ENCODE measurements at places on chromosomes 5 and 9. TPM values are rescaled to one million over a fixed set of nuclear protein-coding genes. Genes with fewer than 3 reads are reported as not detected.
A peak's percentile ranks its signal among the peaks of the same experiment; 100 is the strongest.

DNA sequence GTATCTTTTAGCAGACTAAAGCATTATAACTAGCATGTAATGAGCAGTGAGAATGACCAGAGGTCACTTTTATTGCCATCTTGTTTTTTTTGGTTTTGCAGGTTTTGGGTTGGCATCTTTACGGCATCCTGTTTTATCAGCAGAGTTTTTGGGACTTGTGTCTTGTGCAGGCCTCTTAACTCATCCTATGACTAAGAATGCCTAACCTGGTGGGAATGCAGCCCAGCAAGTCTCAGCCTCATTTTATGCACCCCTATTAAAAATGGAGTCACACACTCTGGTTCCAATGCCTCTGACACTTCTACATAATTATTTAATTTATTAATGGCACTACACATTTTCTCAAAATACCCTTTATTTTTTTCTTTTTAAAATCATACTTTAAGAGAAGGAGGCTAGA is 726.5 kb upstream of the RIOK2 start:
- DNase-seq: no peak

DNA sequence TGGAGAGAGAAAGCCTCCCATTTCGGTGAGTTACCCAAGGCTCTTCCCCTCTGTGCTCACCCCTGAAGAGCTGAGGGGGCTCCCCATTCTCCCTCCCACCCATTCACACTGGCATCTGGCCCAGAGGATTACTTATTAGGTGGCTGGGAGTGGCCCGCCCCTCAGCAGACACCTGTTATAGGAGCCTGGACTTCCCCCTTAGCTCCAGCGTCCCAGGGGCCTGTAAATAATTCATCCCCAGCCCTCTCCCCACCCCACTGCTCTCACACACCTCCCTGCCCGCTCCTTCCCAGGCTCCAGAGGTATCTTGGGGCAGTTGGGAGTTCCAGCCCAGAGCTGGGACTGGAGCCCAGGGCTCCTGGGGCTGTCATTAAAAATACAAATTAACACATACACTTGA is 11.6 kb upstream of the SLC6A7 start:
- no peak for DNase-seq

DNA sequence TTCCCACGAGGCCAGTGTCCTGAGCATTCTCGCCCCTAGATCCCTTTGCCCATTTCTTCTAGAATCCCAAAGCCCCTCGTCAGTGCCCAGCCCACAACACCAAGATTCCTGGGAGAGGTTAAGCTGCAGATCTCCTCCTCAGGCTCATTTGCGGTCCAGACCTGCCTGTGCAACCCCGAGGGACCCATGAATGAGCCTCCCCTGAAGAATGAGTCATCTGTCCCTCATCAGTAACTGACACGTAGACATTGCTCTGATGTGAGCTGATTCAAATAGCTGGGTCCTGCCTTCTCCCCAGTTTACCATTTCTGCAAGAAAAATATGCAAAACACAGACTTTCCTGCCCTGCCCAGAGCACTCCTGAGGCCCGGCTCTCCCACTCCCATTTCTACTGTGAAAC is 92.8 kb downstream of the ADCY2 start:
- no peak for DNase-seq

GRCh38 chr5:4189317-4189716 is 593.7 kb downstream of the IRX1 start:
- DNase-seq: peak; percentile 51

DNA sequence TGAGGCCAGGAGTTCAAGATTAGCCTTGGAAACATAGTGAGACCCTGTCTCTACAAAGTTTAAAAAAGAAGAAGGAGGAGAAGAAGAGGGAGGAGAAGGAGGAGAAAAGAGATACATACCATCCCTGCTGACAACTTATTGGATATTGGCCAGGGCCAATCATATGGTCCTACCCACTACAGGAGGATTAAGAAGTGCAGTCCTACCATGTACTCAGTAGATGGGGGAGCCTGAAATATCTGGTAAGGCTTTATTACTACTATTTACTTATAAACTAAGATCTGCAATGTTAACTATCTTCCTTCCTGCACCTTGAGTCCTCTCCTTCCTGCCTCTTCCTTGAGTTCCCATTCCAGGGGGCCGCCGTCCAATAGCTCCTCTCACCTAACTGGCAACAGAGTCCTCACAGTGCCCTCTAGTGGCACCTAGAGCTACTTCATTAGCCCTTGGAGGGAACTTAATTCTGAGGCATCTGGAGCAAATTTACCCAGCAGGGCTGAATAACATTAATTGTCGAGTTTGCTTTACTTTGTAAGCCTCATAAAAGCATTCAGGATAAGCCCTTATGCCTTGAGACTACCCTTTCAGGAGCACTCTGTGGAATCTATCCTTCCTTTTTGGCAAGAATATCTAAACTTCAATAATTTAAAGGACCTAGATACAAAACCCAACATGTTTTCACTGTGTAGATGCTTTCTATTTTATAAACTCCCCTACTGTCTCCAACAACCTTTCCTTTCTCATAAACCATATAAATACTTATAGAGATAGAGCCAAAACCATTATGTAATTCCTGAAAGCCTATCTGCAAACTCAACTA is 39.1 kb upstream of the RANBP6 start:
- DNase-seq: peak; percentile 77

Gene KCNV2
- not detected for total RNA-seq

DNA sequence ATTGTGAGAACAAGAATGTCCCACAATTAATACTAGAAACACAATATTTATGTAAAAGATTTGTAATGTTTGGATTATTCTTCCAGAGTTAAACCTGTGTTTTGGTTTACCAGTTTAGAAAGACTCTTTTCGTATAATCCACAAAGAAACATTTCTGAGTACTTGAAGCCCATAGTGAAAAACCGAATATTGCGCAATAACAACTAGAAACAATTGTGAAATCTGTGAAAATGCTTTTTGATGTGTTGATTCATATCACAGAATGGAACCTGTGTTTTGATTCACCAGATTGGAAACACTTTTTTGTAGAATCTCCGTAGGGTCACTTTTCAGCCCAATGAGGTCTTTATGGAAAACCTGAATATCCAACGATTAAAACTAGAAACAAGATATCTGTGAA is 386.2 kb downstream of the PRDM9 start:
- no peak for DNase-seq

DNA sequence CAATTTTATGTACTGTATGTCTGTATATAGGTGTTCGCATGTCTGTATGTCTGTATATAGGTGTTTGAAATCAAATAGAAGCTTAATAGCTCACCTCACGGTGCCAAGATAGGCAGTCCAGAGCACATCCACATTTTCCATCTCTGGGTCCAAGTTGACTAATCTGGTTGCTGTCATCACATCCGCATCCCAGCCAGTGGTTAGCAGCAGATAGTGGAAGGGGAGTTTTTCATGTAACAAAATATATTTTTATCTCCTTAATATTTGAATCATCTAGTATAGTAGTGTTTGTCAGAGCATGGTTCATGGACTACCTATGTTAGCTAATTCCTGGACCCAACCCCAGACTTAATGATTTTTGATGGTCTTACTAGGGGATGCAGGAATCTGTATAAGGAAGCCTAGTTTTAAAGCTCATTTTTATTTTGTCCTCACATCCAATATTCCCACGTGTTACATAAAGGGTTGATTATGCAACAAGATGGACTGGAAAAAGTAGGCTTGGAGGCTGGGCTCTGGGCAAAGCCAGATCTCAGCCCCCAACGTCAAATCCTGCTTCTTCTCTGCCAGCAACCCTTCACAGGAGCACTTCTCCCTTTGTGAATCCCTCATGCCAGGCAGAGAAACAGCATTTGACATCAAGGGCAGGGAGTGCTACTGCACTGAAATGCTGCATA is 219.7 kb downstream of the ZSWIM6 start:
- DNase-seq: no peak

DNA sequence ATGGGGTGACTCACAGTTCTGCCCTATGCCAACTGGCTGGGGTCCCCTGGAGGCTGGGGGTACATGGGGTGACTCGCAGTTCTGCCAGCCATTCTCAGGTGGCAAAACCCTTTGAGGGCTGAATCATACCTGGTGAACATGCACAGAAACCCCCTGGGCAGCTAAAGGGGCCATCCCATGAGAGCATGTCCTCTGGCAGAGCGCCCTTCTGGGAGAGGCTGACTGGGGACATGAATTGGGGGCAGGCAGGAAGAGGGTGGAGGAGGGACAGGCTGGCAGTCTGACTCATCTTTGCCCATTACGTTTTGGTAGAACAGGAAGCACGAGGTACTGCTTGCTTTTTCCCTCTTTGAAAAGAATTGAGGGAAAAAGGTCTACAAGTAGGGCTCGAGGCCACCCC is 16.7 kb downstream of the TRAF1 start:
- DNase-seq: peak; percentile 77

Gene OBP2B
- not detected for total RNA-seq

DNA sequence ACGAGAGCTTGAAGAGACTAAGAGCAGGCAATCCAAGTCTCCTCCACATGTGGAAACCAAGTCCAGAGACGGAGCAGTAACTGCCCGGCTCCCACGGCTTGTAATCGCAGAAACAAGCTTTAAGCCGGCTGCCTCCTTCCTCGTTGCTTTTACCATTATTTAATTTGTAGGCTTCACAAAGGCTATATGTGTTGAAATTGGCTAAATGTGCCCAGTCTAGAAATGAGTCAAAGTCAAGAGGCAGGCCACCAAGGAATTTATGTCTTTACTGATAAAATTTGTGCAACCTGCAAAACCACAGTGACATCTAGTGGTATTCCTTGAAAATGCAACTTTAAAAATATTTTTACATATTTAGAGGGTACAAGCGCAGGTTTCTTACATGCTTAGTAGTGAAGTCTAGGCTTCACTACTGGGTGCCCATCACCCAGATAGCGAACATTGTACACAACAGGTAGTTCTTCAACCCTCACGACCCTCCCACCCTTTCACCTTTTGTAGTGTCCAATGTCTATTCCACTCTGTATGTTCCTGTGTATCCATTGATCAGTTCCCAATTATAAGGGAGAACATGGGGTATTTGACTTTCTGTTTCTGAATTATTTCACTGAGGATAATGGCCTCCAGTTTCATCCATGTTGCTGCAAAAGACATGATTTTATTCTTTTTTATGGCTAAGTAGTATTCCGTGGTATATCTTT is 33.5 kb upstream of the EBF1 start:
- DNase-seq: no peak

DNA sequence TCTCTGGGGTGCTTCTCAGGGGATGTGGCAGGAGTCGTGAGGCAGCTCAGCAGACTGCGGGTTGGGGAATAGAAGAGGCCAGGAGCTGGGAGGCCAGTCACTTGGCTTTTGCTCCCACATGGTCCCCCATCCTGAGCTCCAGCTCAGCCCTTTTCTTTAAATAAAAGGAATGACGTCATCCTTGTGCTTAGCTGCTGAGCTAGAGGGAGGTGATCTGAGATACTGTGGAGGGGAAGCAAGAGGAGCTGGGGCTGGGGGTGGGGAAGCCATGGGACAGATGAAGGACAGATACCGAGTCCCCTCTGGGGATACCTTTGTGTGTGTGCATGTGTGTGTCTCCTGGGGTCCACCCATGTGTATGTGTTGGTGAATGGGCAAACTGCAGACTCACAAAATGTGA is 89.0 kb upstream of the ARAP3 start:
- no peak for DNase-seq

DNA sequence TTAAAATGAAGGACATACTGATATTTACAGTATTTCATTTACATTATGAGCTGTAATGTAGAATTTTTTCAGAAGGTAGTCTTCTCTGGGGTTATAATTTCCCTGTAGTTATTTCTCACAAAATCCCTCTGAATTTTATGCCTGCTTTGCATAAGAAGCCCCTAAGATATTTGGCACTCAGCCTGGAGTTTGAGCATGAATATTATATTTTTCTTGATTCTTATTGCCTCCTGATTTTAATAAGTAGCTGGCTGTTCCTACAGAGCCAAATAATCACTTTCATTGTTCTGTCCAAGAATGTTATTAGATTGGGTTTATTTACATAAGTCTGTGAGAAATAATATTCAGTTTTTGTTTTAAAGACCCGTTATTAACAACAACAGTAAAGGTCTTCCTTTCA is 195.0 kb downstream of the FER start:
- DNase-seq: no peak

DNA sequence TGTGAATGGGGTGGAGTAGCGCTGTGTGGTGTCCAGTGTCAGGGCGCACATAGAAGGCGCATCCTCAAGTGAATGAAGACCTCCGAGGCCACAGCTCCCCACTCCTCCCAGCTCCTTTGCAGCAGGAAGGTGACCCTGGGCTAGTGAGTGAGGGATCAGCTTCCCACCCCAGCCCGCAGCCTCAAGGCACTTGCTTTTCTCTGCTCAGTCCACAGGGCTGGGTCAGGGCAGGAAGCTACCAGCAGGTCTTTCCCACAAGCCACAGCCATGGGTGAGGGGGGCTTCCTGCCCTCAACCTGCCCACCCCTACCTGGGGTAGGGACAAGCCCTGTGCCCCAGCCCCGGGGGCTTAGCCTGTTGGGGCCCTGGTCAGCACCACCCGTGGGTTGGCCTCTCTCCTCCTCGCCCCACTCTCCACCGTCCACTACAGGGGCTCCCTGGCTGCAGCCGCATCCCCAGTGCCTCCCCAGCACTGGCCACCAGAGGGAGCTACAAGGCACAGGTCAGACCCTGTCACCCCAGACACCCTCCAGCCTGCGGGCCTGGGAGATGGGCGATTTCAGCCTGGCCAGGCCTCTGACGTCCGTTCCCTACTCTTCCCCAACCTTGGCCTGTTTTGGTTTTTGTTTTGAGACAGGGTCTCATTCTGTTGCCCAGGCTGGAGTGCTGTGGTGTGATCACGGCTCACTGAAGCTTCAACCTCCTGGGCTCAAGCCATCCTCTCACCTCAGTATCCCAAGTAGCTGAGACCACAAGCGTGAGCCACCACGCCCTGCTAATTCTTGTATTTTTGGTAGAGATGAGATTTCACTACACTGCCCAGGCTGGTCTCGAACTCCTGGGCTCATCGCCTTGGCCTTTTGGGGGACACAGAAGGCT is 1.3 kb upstream of the ABCA2 start:
- peak; percentile 88 for DNase-seq

- DNase-seq: no peak
These were observed 366.1 kb upstream of the RPS23 start for GRCh38 chr5:82644229-82644628.

Gene DIPK1B
- 0.25 TPM for total RNA-seq

Gene PCDHB11
- not detected for total RNA-seq

GRCh38 chr9:109499631-109500410 is 1.7 kb upstream of the PTPN3 start:
- DNase-seq: no peak

Gene ADAMTSL2
- total RNA-seq: 0.32 TPM

DNA sequence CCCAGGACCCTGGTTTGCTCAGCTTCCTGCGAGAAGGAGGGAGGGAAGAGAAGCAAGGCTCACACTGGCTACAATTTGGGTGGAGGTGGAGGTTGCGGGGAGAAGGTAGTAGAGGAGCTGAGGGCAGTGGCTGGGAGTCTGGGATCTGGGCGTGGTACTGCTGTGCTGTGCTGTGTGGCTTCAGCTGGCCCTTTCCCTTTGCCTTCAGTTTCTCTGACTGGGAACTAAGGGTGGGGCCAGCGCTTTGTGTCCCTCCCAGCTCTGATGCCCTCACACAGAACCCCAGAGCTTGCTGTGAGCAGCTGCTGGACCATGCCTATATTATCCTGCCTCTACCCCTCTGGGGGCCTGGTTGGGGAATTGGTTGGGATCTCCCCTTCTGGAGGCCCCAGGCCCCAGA is 60.9 kb downstream of the RGS3 start:
- no peak for DNase-seq
